ENCODE measurements at places on chromosomes 4 and X. TPM values are rescaled to one million over a fixed set of nuclear protein-coding genes. Genes with fewer than 3 reads are reported as not detected.

DNA sequence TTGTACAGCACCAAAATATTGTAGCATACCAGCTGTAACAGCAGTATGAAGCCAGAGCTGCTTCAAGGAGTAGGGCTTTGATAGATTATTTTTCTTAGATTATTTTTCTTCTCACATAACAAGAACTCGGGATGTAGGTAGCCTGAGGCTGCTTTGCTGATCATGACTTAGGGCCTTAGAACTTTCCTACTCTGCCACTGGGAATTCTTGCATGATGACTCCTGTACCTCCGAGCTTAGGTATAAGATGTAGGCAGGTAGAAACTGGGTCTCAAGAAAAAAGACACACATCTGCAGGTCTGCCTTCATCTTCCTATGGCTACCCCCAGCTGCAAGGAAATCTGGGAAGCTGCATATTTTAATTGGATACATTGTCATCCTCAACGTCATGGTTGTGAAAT, 115.9 kb upstream of the PNPLA4 start:
- no peak for DNase-seq

- no peak for DNase-seq
These were observed 337.9 kb downstream of the PPP3CA start for GRCh38 chr4:101009471-101009870.

DNA sequence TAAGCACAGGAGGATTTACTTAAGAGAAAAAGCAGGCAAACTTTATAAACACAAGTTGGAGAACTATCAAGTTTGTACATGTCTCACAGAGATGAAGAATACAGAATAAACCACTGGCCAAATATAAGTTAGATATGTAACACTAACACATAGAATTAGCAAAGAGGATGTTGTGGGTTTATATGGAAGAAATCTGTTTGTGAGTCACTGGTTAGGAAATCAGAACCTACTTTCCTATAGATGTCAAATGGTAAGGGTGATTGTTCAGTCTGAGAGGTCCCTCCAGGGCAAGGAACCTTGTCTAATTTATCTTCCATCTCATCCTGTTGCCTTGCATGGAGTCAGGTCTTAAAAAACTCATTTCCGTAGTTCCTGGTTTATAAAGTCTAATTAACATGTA, 14.8 kb upstream of the ART3 start:
- DNase-seq: no peak

DNA sequence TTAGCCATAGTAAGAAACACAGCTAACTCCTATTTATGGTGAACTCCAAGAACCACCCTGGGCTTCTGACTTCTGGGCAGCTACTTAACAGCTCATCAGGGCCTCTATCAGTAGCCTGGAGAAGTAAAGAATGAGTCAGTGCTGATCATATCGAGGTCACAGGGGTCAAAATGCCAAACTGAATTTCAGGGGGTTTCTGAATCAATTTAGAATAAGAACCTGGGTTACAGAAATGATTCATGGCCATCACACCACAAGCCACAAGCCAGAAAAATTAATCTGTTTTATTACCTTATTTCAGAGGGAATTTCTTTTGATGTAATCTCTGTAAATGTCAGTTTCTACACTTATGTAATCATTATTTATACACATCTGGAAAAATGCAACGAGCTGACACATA, 64.4 kb downstream of the CHST7 start:
- DNase-seq: no peak

- no peak for DNase-seq
These were observed 155.6 kb downstream of the PPP4R3C start for GRCh38 chrX:27307546-27307945.

GRCh38 chrX:9204560-9204959, 170.6 kb upstream of the FAM9B start:
- no peak for DNase-seq

GRCh38 chr4:91471280-91471679, 832.5 kb upstream of the GRID2 start:
- no peak for DNase-seq

DNA sequence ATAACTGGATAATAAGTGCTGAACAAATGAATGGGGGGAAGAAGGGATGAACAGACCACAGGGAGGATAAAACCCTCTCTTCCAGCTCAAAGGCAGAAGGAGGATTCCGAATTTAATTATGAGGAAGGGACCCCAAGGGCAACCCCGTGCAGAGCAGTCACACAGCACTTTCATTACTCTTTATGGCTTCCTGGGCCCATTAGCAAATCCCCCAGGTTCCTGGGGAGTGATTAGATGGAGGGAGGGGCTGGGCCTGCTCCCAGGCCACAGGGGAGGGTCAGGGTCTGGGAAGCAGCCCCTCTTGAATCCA, 67.1 kb downstream of the PPP2R2C start:
- no peak for DNase-seq

DNA sequence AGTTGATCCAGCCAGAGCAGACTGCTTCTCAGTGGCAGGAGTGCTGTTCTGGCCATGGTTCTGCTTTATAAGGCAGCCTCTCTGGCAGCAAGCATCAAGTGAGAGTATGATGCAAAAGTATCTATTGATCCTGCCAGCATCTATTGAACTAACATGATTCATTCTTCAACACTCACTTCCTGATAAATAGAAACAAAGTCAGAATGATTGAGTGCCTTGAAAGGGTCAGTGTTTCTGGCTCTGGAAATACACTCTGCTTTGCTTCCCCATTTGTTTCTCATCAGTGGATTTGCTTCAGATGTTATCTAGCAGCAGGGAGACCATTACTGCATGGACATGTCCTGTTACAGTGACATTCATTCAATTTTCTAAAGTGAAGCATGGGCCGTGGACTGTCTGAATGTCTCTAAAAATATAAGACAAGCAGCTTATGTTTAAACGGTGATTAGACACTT, 66.2 kb upstream of the FRAS1 start:
- no peak for DNase-seq

DNA sequence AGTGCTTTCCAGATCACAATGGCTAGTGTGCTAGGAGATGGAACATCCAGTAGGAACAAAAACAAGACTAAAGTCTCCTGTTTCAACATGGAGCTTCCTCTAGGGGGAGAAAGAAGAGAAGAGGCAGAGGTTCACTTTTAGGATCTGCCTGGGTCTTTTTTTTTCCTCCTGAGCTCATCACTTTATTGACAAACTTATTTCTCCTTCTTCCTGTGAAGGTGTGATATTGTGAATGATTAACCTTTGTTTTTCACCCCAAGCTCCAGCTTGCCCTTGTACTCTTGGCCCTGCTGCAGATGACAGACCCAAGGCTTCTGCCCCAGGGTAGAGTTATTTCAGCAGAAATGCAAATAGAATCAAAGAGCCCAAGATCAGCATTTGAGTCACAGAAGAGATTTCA, 13.5 kb downstream of the PAGE4 start:
- no peak for DNase-seq

GRCh38 chr4:133150486-133151340, 1.6 kb downstream of the PCDH10 start:
- peak; percentile 58 for DNase-seq

DNA sequence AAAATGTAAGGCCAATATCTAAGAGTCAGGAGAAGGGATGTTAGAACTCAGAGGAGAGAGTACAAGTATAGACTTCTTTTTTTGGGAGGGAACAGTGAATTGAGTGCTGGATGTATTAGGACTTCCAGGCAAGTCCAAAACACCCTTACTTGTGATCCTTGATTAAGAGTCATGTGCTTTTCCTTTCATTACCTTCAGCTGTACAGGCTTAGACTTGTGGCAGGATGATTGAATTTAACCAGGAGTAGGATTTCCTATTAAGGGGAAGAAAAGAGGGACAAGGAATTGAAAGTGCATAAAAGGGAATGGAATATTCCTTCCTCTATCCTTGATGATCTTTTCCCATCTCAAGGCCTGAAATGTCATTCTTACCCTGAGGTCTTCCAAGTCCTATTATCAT, 606.7 kb downstream of the STIM2 start:
- DNase-seq: no peak

DNA sequence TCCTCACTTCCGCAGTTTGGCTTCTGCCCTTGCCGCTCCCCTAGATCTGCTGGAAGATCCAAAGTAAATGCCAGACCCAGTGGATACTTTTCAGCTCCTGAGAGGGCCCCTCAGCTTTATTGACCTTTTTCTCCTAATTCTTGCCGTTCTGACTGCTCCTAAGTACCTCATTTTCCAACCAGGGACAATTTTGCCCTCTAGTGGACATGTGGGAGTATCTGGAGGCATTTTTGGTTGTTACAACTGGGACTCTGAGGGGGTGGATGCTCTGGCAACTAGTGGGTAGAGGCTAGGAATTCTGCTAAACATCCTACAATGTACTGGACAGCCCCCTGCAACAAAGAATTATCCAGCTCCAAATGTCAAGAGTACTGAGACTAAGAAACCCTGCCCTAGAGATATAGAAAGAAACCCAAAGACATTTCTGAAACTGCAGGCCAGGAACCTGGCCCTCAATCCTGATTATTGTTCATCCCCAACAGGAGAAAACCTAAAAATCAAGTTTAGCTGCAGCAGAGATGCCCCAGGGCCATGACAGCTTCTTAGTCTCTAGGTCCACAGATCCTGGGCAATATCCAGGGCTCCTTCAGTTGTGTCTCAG, 3.4 kb downstream of the TEX13B start:
- DNase-seq: peak; percentile 53

DNA sequence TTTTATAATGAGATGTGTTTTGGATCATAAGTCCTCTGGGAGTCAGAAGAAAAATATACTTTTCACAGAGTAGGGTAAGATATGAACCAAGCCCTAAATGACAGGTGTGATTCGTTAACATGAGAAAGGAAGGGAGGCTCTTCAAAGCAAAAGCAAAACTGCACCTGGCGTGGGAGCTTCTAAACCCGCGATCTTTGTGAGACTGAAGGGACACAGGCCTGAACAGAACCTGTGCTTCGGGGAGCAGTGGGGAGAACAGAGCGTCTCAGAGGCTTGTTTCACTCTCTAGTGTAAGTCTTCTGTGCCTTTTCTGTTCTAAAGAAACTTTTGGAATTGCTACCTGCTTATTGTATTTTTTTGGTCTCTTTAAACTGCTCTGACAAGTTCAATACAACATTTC, 30.2 kb upstream of the CYP4V2 start:
- peak; percentile 58 for DNase-seq

DNA sequence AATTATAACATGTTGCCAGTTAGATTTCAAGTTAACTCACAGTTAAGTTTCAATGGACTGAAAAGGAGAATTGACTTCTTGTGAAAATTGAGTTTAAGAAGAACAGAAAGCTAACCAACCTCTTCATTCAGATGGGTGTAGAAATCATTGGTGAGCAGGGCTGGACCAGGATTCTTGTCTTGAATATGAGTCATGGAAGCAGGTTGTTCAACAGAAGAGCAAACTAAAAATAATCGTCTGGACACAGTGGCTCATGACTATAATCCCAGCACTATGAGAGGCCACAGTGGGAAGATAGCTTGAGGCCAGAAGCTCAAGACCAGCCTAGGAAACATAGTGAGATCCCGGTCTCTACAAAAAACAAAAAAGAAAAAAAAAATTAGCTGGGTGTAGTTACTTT, 98.2 kb downstream of the ARSJ start:
- DNase-seq: no peak

DNA sequence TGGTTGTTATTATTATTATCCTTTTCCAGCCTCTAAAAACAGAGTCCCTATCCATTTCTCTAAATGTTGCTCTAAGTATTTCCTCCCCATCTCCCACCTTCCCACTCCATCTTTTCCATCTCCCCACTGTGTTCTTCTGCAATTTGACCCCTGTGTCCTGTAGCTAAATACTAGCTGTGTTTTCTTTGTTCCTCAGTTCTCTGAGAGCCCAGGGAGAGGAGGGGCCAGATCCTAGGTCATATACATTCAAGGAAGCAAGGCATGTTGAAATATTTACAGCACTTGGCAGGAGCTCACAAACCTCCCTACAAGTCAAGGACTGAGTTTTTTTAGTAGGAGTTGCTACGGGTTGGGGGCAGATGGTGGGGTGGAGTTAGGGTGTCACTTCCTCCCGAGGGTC, 10.5 kb downstream of the SLC16A2 start:
- DNase-seq: peak; percentile 11

GRCh38 chrX:12496343-12496742, 294.9 kb upstream of the PRPS2 start:
- DNase-seq: no peak

GRCh38 chr4:16671741-16672140, 226.7 kb downstream of the LDB2 start:
- DNase-seq: no peak

DNA sequence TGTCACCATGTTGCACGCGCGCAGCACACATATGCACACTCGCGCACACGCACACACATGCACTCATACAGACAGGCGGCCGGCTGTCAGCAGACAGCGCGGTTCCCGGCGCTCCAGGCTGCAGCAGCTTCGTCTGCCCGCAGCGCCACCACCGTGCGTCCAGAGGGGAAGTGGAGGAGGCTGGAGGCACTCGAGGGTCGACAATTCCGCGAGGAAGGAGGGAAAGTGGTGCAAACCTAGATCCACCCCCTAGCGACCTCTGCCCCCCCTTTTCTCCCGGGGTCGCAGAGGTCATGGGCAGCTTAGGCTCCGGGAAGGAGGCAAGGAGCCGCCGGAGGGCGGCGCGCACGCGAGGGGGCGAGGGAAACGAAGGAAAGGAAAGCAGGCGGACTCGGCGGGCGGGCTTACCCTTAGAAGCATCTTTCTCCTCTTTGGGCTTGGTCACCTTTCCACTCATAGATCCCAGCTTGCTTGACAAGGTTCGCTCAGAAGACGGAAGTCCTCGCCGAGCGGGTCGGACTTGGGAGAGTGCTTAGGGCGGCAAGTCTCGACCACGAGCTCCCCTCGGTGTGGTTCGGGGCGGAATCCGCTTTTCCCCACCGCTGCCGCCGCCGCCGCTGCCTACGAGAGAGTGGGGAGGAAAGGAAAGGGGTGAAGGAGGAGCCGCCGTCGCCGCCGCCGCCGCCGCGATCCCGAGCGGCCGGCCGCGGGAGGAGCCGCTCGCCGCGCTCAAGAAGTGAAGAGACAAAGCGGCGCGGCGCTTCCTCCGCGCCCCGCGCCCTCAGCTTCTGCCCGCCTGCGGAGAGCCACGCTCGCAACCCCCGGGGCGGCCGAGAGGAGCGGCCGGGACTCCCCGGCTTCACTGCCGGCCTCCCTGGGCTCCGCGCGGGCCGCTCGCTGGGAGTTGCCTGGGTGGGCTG, 326.6 kb upstream of the F9 start:
- peak; percentile 69 for DNase-seq

DNA sequence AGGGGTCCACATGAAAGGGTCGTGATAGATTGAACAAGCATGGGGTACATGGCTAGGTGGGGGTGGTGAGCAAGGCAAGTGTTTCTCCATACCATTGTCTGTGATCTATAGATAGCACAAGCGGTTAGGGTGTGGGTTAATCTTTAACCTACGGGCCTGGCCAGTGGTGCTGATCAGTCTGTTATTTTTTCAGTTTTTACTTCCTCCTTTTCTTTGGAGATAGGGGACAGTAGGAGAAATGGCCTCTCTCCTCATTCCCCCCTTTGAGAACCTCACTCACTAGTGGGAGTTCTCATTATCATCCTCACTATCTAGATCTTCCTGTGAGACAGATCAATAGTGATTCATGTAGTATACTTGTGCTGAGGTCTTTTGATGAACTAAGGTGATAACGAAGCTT, 16.2 kb upstream of the GPKOW start:
- no peak for DNase-seq

GRCh38 chrX:153968754-153969124, 2.9 kb downstream of the HCFC1 start:
- peak; percentile 78 for DNase-seq

UGT2B11 gene
- total RNA-seq: not detected

TRIM60 gene
- not detected for total RNA-seq

NPNT gene
- total RNA-seq: 0.97 TPM

TRIM61 gene
- 0.14 TPM for total RNA-seq

TNIP2 gene
- 51.3 TPM for total RNA-seq

Measured in H7 (cell line).